ENCODE measurements at places on chromosomes 4 and X.

GRCh38 chr4:75321484-75321883 is 192.7 kb downstream of the RCHY1 start:
- DNase-seq, result no peak

- DNase-seq, result no peak
These were observed 24.9 kb downstream of the TKTL2 start for GRCh38 chr4:163448540-163449203.

DNA sequence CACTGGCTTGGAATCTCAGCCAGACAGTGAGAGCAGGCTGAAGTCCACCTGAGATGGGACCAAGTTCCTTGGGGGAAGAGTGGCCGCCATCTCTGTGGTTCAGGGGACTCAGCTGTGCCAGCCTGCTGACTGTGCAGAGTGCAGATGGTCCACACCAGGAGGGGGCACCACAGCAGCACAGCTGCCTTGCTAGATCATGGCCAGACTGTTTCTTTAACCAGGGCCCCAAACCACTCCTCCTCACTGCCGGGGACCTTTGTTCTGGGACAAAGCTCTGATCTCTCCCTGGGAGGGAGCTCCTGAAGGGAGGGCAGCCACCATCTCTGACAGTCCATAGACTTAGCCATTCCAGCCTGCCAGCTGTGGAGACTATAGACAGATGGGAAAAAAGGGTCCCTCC is 2189.6 kb downstream of the PCDH7 start:
- DNase-seq, result no peak

GRCh38 chr4:133081246-133081645 is 67.8 kb upstream of the PCDH10 start:
- no peak for DNase-seq

Data from sigmoid colon (tissue), 7 donors.